Stimulated activated CD4-positive, alpha-beta T cell treated with anti-CD3 and anti-CD28 coated beads, Interleukin-15, amount 100 ng/mL, for 48 hours (primary cell): ENCODE measurements at places on chromosomes 7 and 10.

DNA sequence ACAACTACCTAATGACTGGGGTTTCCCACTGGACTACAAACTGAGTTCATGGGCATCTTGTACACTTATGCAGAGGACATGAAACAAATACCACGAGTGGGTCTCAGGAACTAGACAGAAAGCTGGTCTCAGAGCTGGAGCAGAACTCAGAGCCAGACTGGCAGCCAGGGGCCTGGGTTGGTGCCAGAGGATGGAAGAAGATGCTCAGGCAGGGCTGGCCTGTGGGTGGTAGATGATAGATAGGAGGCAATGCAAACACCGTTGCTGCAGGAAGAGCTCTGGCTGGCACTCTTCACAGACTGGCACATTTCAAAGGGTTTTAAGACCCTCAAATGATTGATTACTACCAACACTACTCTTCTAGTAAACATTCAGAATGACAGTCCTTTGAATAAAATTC lies 28.8 kb downstream of the ENO4 start:
- no peak for DNase-seq

DNA sequence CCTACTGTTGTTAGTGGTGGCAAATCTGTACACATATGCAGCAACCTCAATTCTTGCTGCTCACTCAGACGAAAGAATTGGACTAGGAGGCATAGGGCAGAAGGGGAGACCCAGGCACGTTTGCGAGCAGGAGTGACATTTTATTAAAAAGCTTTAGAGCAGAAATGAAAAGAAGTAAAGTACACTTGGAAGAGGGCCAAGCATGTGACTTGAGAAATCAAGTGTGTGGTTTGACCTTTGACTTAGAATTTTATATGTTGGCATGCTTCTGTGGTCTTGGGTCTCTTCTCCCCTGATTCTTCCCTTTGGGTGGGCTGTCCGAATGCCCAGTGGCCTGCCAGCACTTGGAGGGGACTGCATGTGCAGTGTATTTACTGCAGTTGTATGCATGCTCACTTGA lies 205.5 kb upstream of the SEMA3D start:
- no peak for DNase-seq

GRCh38 chr7:156019776-156020565 lies 207.7 kb upstream of the SHH start:
- DNase-seq, result no peak

DNA sequence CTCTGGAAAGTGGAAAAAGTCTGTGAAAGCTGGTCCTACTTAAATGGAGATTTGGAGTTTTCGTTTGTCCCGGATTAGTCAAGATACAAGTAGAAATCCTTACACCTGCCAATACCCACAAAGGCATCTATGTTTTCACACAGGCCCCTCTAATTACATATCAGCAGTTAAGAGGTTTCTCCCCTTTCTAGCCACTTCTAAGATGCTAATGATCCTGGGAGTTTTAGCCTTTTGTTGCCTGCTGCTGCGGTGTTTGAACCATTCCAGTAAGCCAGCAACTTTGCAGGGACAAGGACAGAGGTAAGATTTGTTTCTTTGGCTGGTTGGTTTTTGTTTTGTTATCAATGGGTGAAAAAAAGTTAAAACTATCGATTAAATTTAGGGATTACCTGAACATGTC lies 5.8 kb upstream of the C1QL3 start:
- no peak for DNase-seq

GRCh38 chr10:79327090-79327457 lies 20.2 kb upstream of the PPIF start:
- no peak for DNase-seq

DNA sequence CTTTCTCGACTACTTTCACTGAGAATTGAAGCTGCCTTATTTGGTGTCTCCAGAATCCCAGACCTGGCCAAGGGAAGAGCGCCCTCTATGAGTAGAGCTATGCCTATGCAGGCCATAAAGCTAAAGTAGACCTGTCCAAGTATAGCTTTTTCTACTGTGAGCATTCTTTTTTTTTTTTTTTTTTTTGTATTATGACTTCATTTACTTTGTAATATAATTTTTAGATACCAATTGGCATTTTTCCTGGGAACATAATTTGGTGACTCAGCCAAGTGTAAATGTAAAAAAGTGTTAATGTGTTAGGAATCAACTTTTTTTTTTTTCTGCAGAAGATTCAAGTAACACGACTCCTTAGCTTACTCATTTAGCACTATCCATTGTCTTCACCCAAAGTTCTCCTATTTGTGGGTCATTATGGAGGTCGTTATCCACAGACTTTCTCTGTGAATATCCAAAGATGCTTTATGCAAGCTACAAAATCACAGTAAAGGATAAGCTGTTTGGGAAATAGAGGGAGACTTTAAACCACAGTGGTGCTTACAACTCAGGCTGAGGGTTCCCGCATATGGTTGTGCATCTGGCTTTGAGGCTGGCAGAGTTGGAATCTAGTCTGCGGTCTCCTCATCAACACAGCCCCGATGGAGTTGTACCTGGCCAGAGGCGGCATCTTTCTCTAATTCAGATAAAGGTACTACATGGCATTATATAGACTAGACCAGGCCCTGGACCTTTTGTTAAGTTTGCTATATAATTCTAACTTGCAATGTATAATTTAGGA lies 1040.2 kb upstream of the SORCS1 start:
- DNase-seq, result no peak

GRCh38 chr10:12333380-12334185 lies 15.8 kb upstream of the CAMK1D start:
- DNase-seq, result peak; percentile 32

GRCh38 chr10:28743576-28743975 lies 66.3 kb downstream of the BAMBI start:
- DNase-seq, result no peak

GRCh38 chr7:151317936-151318335 lies 23.7 kb upstream of the NUB1 start:
- DNase-seq, result no peak

DNA sequence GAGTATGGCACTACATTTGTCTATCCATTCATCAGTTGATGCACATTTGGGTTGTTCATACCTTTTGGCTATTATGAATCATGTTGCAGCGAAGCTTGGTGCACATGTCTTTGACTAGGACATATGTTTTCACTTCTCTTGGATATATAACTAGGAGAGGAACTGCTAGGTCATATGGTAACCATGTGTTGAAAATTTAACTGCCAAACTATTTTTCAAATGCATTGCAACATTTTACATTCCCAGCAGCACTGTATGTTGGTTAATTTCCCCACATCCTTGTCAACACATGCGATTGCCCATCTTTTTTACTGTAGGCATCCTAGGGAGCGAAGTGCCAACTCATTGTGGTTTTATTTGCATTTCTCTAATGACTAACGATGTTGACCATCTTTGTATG lies 183.4 kb downstream of the PRKCQ start:
- no peak for DNase-seq

GRCh38 chr10:126123466-126123865 lies 227.1 kb downstream of the FANK1 start:
- no peak for DNase-seq

- DNase-seq, result no peak
Measured at GRCh38 chr10:97921581-97922021, 72.0 kb downstream of the GOLGA7B start.

DNA sequence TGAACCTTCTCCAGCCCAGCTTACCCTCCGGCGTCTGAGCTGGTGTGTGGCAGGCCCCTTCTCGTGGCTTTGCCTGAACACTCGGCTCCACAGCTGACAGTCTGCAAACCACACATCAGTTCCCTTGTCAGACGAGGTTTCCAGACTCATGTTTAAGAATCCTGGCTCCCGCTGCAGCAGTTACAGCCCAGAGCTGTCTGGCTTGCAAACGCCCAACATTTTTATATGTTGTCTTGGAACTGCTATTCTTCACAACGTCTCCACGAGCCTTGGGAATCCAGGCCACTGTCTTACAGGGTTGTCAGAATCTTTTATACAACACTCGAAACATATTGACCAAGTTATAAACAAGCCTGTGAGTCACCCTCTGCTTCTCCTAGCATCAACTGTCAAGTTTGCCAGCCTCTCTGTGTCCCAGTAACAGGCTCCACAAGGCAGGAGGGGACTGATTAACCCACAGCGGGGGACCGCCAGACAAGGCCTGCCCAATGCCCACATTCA lies 68.1 kb downstream of the TNS3 start:
- no peak for DNase-seq

DNA sequence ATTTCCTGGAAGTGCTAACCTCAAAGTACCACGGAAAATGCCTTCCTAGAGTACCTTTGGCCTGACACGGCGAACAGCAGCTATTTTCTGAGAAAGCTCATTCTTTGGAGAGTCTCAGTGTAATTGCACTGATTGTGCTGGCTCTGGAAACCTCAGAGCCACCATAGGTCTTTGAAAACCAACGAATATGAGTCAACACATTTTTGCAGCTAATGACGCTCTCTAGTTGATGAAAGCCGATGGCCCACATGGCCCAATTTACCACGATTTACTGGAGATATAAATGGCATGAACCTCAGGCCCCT lies 187.1 kb downstream of the ADARB2 start:
- DNase-seq, result no peak

- no peak for DNase-seq
Measured at GRCh38 chr10:80264081-80265056, 25.1 kb downstream of the MAT1A start.

- no peak for DNase-seq
Measured at GRCh38 chr10:3264161-3264761, 91.7 kb upstream of the PITRM1 start.

DNA sequence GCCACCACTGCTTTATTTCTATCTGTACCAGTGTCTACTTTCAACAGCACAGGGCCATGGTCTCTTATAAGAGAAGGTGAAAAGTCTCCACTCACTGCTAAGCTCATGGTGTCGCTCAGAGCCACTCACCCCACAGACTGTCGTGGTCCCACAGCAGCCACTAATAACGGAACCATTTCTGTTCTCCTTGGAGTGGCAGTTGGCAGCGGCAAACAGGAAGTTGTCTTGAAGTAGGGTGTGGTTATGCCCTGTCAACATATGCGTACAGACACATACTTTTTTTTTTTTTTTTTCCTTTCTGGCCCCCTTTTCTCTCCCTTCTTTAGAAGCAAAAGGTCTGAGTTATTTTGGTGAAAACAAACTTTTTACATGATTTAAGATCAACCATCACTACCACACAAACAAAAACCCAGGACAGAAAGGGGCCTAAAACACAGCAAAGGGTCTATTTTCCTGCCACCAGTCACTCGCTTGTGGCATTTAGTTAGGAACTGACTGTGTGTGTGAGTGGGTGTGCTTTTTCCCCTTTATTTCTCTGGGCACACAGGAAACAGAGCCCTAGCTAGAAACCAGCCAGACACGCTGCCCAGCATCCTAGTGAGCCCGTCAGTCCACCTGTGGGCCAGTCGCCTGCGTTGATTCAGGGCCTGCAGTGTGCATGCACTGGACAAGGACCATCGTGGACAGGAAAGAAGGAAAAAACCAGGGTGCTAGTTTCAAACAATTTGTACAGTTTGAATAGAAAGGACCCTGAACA lies 96.7 kb upstream of the EFCAB10 start:
- peak; percentile 50 for DNase-seq

DNA sequence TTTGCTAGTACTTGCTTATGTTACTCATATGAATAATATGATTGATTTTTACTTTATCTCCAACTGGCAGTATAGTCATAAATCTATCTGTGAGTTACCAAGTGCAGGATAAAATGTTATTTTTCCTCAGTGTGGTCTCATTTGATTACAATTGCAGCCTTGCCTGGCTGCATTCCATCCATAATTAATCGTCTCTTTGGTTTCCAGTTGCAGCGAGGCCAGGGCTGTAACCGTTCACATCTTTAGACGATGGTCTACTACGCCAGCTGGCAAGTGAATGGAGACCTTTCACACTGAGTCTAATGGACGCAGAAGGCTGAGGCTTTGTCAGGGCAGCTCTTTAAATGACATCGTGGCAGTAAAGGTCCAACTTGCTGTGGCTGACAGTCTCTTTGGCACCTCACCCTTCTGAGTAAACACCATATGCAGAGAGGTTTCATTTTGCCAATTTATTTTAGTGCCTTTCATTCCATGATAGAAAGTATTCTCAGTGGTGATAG lies 84.0 kb downstream of the ARL4A start:
- no peak for DNase-seq

DNA sequence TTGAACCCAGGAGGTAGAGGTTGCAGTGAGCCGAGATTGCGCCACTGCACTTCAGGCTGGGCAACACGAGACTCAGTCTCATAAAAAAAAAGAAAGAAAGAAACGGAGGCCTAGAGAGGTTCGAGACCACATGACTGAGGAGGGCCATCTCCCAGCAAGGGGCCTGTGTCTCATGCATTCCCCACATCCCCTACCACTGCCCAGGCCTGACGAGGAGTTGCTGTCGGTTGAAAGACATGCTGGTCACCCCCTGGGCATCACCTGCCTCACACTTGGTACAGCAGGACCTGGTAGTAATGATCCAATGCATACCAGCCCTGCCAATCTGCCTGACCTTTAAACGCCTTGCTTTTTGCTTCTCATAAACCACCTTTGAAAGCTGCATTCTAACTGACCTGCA lies 85.9 kb downstream of the DLG5 start:
- DNase-seq, result no peak

- no peak for DNase-seq
Measured at GRCh38 chr7:142348100-142348499, 90.2 kb upstream of the PRSS58 start.

DNA sequence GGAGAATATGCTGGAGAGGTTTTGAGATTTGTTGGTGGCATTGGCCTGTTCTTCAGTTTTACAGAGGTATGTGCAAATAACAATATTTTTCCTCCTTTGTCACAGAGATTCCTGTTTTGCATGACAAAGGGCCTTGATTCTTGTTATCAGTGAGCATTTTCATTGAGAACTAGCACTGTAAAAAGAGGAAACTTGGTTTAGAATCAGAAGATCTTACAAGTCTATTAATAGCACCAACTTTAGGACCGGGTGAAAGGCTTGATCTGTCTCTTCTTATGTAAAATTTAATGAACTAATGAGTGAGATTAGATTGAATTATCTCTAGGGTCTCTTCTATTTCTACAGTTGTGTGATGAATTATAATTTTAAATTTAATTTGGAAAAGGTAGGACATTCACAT lies 25.5 kb downstream of the TSPAN13 start:
- no peak for DNase-seq

DNA sequence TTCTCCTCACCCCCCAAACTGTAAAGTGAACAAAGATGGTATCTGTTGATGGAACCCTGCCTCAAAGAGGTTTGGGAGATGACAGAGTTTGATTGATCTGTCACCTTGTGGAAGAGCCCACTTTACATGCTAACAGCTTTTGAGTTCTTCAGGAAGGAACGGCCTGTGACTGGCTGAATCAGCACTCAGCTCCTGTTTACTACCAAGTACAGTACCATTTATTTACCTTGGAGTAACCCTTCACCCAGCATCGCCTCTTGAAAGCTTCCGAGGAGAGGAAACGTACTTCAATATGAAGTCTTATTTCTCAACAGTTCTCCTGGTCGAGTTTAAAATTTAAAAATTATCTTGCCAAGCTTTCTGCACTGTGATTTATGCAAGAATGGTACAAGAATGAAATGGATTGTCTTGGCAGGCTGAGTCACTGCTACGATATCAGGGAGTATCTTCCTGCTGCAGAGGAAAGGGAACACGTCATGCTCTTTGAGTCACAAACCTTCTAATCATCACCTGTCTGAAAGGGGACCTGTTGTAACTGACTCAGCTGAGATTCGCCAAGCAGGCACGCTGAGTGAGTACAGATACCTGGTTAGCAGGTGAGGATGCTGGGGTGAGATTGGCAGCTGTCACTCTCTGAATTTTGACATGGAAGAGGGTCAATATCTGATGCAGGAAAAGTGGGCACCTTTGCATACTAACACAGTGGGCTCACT lies 30.1 kb downstream of the KLF6 start:
- DNase-seq, result no peak
